ENCODE measurements at places on chromosomes 1 and 21.

GRCh38 chr1:13881385-13882088, 181.5 kb downstream of the PRDM2 start:
- DNase-seq, result no peak

DNA sequence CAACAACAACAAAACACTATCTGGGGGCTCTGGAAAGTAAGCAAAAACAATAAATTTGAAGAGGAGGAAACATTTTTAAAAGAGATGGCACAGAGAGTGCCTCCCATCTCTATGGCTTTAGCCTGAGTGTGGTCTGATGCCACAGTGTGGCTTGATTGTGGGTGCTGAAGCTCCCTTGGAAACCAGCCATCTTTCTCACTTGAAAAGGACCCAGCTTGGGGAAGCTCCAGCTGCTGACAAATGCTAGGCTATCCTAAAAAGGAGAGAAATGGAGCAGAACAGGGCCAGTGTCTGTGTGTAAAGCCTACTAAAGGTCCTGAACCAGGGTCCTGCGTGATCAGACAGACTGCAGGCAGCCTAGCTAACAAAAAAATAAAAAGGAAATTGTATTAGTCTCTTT, 642.0 kb upstream of the PTBP2 start:
- no peak for DNase-seq

DNA sequence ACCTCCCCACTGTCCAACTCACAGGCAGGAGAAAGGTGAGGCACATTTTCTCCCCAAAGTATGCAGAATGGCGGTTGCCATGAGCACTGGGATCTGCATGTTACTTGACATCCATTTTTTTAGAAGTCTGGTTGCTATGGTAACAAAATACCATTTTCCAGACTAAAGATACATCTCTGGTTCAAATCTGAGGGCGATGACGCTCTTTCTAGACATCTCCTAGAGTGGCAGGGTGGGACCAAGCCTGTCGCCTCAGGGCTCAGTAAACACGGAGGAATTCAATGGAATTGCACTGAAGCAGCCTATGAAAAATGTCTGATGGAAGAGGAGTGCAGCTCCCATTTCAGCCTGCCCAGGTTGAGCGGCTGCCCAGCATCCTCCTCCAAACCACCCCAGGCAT, 21.5 kb upstream of the FAM43B start:
- DNase-seq, result no peak

DNA sequence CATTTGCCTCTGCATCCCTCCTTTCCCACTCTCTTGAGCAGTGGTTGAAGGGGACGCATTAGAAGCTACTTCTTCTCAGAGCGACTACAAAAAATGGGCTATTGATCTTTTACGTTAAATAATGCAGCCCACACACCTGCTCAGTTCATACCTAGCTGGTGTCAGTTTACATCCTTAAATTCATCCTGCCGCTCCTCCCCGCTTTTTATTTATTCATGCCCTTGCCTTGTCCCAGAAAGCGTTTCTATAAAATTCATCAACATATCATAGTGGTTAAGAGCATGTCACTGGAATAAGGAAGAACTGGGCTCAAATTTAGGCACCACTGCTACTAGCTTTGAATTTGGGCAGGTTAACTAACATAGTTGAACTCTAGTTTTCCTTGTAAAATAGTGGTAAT, 66.0 kb upstream of the TINAGL1 start:
- no peak for DNase-seq

GRCh38 chr1:111592389-111593361, 26.9 kb upstream of the RAP1A start:
- peak; percentile 96 for DNase-seq

GRCh38 chr1:246162560-246162959, 344.5 kb downstream of the SMYD3 start:
- no peak for DNase-seq
